Naive thymus-derived CD8-positive, alpha-beta T cell (primary cell): ENCODE measurements at places on chromosomes 7 and 10. TPM values are rescaled to one million over a fixed set of nuclear protein-coding genes. Genes with fewer than 3 reads are reported as not detected.

DNA sequence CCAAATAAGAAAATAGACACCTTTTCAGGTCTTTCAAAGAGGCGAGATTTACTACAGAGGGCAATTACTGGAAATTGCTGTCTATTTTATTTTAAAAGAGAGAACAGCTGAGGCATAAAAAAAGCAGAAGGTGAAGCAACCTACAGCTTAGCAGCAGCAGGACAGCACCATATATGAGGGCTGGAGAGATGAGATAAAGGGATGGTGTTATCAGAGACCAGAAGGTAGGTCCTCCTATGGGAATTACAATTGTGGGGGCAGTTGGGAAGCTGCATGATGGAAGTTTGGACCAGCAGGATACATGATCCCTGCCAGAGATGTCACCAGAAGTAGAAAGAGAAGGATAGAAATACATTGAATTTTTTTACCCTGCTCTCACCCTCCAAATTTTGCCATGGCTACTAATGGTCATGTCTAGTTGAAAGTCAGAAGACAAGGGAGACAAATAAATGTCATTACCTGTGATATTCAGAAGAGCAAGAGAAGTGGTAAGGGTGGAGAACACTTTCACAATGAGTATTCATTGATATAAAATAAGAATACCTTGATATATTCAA is 77.2 kb upstream of the CALCR start:
- no peaks in the 10 kb centered on the region for H3K27me3 ChIP-seq
- H3K27ac ChIP-seq: no peak overlapping the region
- H3K4me3 ChIP-seq: no peak overlapping the region
- no peak for DNase-seq
- H3K36me3 ChIP-seq: no peaks in the 10 kb centered on the region

The VSTM2A gene
- not detected for total RNA-seq

GRCh38 chr10:865924-866576 is 65.5 kb downstream of the LARP4B start:
- peaks cover 74% of the 10 kb centered on the region for H3K36me3 ChIP-seq
- DNase-seq: no peak
- no peak overlapping the region for H3K27ac ChIP-seq

The PCLO gene
- total RNA-seq: not detected

The NPVF gene
- not detected for total RNA-seq

DNA sequence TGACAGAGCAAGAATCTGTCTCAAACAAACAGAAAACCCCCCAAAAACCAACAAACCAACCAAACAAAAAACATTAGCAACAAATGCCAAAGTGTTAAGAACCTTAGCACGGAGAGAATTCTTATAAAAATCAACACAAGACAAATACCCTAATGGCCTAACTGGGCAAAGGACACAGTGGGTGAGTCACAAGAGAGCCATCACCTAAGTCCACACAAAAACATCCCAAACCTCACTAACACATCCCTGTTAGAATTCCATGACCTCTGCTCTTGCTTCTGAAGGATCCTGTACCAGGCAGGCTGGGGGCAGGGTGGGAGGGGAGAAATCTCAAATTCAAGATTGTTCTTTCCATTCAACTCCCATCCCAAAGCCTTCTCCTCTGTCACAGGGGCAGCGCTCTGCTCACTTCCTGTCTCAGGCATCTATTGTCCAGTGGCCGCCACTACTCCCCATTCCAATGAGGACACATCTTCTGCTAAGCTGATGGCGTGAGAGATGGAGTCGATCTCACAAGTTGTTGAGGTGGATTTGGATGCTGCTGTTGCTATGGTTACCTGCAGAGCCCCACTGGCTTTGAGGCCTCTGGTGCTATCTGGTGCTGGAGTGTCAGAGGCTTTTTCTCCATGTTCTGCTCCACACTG is 9.2 kb downstream of the IL15RA start:
- H3K36me3 ChIP-seq: peaks cover 12% of the 10 kb centered on the region
- no peak for DNase-seq
- no peak overlapping the region for H3K27ac ChIP-seq
- peaks cover 8% of the 10 kb centered on the region for H3K4me1 ChIP-seq
- no peak overlapping the region for H3K4me3 ChIP-seq

The CD36 gene
- total RNA-seq: 4.0 TPM

The GIMAP1 gene
- total RNA-seq: 119 TPM

GRCh38 chr7:5132539-5132938 is 57.5 kb upstream of the WIPI2 start:
- no peak overlapping the region for H3K4me3 ChIP-seq
- H3K36me3 ChIP-seq: no peaks in the 10 kb centered on the region
- DNase-seq: no peak
- H3K27ac ChIP-seq: peak overlapping the region; percentile 96
- peaks cover 2% of the 10 kb centered on the region for H3K27me3 ChIP-seq

The PPP1R9A gene
- 0.18 TPM for total RNA-seq

The TSPAN15 gene
- 0.55 TPM for total RNA-seq

DNA sequence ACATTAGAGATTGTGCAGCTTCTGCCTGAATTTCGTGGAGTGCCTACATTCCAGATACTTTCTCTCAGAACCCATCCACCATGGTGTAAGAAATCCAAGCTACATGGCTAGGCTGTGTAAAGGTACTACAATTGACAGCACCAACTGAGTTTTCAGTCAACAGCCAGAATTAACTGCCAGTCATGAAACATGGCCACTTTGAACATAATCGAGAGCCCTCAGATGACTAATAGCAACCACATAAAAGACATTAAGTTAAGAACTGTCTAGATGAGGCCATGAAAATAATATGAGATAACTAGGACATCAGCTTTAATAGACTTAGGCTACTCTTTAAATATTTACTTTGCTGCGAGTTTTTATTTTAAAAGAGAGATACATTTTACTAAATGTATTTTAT is 1106.8 kb upstream of the LRRTM3 start:
- no peak for DNase-seq
- no peaks in the 10 kb centered on the region for H3K36me3 ChIP-seq
- no peak overlapping the region for H3K27ac ChIP-seq

DNA sequence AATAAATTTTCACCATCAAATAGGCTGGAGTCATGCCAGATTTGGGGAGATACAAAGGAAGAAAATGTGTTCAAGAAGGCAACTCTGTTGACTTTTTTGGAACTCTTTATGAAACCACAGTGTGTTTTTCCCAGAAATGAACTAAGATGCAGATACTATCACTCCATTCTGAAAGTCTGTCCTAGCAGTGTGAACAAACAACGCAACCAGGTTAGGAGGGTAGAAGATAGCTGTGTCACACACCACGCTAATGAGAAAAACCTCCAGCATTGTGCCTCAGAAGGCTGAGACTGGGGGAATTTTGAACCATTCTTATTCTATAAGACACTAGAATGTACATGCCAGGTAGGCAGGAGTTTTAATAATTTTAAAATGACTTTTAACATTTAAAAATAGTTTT is 15.9 kb upstream of the ATP6V0A4 start:
- H3K4me3 ChIP-seq: no peak overlapping the region
- no peak overlapping the region for H3K27ac ChIP-seq
- no peaks in the 10 kb centered on the region for H3K36me3 ChIP-seq

DNA sequence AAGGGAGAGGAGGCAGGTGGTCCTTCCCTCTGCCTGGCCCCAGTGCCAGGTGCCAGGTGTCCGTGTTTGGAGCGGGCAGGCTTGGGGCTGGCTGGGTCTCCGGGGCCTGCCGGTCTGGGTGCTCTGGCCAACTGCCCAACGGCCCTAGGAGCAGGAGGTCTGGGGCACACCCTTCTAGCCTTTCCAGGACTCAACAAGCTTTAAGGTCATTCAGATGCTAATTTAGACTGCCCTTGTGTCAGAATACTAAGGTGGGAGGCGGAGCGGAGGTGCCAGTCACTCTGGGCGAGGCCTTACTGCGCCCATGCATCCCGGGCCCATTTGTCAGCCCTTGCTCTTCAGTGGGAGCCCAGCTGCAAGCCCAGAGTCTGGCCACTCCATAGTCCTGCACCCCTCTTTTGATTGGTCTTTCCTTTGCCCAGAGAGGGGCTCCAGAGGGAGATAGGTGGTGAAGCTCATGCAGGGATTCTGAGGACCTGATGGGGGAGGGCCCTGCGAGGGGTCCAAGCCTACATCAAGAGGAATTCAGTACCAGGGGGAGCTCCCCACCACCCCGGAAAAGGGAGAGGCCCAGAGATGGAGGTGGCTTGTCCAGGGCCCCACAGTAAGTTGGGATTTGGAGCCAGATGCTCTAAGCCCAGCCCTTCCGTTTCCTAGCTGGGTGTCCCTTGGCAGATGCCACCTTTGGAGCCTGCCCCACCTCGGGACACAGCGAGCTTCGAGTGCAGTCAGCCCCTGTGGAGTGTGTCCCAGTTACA is 1.3 kb downstream of the PGAM2 start:
- no peaks in the 10 kb centered on the region for H3K27me3 ChIP-seq
- H3K4me3 ChIP-seq: no peak overlapping the region
- no peaks in the 10 kb centered on the region for H3K36me3 ChIP-seq
- peaks cover 25% of the 10 kb centered on the region for H3K4me1 ChIP-seq
- no peak for DNase-seq
- peak overlapping the region; percentile 30 for H3K27ac ChIP-seq

DNA sequence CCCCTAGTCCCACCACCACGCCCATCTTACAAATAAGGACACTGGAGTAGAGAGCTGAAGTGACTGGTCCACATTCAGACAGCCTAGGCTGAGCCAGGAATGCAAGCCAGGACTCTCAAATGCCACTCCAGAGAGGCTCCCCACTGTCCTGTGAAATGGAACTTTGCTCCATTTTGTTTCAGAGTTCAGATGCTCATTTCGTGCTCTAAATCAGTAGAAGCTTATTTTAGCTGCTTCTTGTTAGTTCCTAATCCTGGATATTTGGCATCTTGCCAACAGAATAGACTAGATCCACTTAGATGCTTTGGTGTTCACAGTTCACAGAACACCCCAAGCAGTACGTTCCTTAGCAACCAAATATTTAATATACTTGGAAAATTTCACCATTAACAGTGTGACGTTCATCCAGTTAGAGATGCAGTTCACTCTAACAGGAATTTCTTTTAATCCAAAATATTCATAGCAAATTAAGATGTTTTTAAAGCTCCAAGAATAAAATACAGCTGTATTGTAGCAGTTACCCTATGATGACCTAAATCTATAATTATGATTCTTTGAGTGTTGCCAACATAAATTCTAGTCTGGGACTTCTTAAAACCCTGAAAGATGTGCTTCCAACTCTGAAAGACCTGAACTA is 7.3 kb downstream of the MMP21 start:
- no peaks in the 10 kb centered on the region for H3K4me1 ChIP-seq
- no peak overlapping the region for H3K27ac ChIP-seq
- peaks cover 5% of the 10 kb centered on the region for H3K36me3 ChIP-seq
- no peaks in the 10 kb centered on the region for H3K27me3 ChIP-seq
- no peak overlapping the region for H3K4me3 ChIP-seq

- DNase-seq: no peak
- no peak overlapping the region for H3K27ac ChIP-seq
- H3K4me1 ChIP-seq: no peaks in the 10 kb centered on the region
- no peak overlapping the region for H3K4me3 ChIP-seq
Measured at GRCh38 chr7:51644216-51644615, 327.6 kb upstream of the COBL start.

DNA sequence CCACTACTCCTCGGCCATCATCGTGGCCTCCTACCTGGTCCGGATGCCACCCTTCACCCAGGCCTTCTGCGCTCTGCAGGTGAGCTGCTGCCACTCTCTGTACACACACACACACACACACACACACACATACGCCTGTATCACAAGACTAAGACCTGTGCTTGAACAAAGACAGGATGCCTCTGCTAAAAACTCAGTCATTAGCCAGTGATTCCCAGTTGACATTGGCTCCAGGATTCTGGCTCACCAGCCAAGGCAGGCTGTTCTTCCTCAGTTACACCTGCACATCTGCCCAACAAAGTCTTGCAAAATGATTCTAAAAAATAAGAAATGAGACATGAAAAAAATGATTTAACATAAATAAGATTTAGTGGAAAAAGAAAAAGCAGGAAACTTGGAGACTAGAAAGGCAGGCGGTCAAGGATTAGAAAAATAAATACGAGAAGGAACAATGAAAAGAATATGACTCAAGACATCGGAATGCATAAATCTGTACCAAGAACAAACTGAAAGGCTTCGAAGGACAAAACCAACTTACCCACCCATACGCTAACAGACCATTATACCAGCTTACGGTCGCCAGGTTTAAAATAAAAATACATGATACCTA is 7.4 kb upstream of the LRRC18 start:
- no peak overlapping the region for H3K27ac ChIP-seq
- peaks cover 7% of the 10 kb centered on the region for H3K27me3 ChIP-seq
- H3K4me3 ChIP-seq: no peak overlapping the region
- H3K4me1 ChIP-seq: no peaks in the 10 kb centered on the region
- DNase-seq: no peak

The NUTM2A gene
- total RNA-seq: 0.88 TPM

The CLCN1 gene
- total RNA-seq: not detected

The CAV1 gene
- not detected for total RNA-seq

DNA sequence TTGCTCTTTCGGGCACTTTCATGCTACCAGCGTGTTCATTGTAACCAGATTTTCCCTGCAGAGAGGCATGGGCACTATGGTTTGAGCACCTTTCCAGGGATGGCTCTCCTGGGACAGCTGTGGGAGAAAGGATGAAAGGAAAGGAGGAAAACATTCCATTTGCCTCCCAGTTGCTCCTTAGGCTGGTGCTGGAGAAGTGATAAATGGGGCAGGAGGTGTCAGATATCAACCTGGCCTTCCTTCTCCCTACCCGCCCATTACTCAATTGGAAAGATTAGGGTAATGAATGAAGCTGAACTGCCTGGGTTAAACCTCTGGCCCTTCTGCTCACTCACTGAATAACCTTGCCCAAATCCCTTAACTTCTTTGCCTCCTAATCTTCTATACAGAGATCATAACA is 228.4 kb downstream of the PLXNA4 start:
- no peak overlapping the region for H3K27ac ChIP-seq
- H3K4me1 ChIP-seq: no peaks in the 10 kb centered on the region
- DNase-seq: no peak
- H3K36me3 ChIP-seq: no peaks in the 10 kb centered on the region

The GBX1 gene
- total RNA-seq: not detected

- DNase-seq: no peak
- H3K27ac ChIP-seq: no peak overlapping the region
- H3K4me1 ChIP-seq: no peaks in the 10 kb centered on the region
- H3K27me3 ChIP-seq: peaks cover 6% of the 10 kb centered on the region
- H3K4me3 ChIP-seq: no peak overlapping the region
Measured at GRCh38 chr7:55130395-55131141, 111.8 kb downstream of the EGFR start.

- peaks cover 17% of the 10 kb centered on the region for H3K36me3 ChIP-seq
- H3K4me3 ChIP-seq: no peak overlapping the region
- H3K4me1 ChIP-seq: no peaks in the 10 kb centered on the region
- H3K27ac ChIP-seq: no peak overlapping the region
- peaks cover 20% of the 10 kb centered on the region for H3K27me3 ChIP-seq
Measured at GRCh38 chr7:88253640-88254039, 33.8 kb upstream of the SRI start.
